Activated CD8-positive, alpha-beta T cell treated with anti-CD3 and anti-CD28 coated beads for 36 hours (primary cell): ENCODE measurements at places on chromosomes 13 and 19.
A peak's percentile ranks its signal among the peaks of the same experiment; 100 is the strongest.

DNA sequence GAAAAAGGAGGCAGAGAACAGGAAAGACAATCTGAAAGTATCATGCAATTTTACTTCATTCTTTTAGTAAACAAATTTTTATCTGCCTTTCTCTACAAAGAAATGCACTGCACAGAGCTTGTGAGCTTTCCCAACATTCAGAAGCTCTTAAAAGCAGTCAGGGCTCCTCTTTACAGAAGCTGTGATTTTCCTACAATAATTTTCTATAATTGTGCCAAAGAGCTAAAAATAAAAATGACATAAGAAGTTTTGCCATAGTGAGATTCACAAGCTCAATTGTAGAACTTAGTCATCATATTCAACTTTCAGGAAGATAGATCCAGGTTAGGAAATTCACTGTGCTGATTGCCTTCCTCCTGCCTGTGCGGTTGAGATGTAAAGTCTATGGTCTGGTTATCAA is 341.4 kb downstream of the PCDH9 start:
- DNase-seq, result no peak

- DNase-seq, result no peak
Observed at GRCh38 chr13:54162069-54162468, 1133.5 kb downstream of the OLFM4 start.

- no peak for DNase-seq
Observed at GRCh38 chr13:80100636-80101035, 240.3 kb downstream of the SPRY2 start.

- no peak for DNase-seq
Observed at GRCh38 chr19:30223866-30224688, 148.1 kb upstream of the ZNF536 start.

GRCh38 chr13:71290963-71291841 is 575.8 kb downstream of the DACH1 start:
- peak; percentile 58 for DNase-seq
